ENCODE measurements at places on chromosomes 7 and 10. TPM values are rescaled to one million over a fixed set of nuclear protein-coding genes. Genes with fewer than 3 reads are reported as not detected.

DNA sequence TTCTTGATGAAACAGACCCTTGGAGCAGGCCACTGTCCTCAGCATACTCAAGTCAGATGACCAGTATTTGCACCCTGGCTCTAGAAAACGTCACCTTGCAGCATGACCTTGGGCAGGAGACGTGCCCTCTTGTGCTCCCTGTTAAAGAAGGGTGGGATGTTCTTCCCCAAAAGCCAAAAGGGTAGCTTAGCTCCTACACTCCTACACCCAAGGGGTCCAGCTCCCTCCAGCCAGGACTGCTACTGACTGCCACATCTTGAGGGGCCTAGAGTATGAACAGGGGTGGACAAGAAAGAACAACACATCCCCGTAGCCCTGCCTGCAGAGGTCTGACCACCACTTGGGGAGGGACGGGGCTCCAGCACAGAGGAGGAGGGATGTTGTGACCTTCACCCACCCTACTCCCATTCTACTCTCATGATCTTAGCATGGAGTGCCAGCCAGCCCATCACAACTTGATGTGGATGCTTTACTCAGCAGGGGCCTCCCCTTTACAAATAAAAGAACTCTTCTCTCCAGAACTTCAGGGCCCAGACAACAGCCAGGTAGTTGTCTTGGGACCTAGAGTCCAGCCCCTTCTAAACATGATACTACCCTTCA lies 165.3 kb upstream of the ZMIZ1 start:
- H3K4me1 ChIP-seq, result no peaks in the 10 kb centered on the region
- H3K27ac ChIP-seq, result no peak overlapping the region
- DNase-seq, result no peak
- no peak overlapping the region for H3K4me3 ChIP-seq
- no peaks in the 10 kb centered on the region for H3K36me3 ChIP-seq
- H3K27me3 ChIP-seq, result no peaks in the 10 kb centered on the region

The CELF2 gene
- total RNA-seq, result 28.7 TPM

The ARHGEF5 gene
- total RNA-seq, result 33.9 TPM

GRCh38 chr10:76297780-76298281 lies 866.4 kb downstream of the LRMDA start:
- H3K27ac ChIP-seq, result no peak overlapping the region
- no peaks in the 10 kb centered on the region for H3K4me1 ChIP-seq
- no peaks in the 10 kb centered on the region for H3K27me3 ChIP-seq
- no peak for DNase-seq

The NYAP1 gene
- 3.2 TPM for total RNA-seq

- DNase-seq, result no peak
- no peaks in the 10 kb centered on the region for H3K27me3 ChIP-seq
Observed at GRCh38 chr10:48491392-48492139, 113.3 kb downstream of the ARHGAP22 start.

- H3K36me3 ChIP-seq, result no peaks in the 10 kb centered on the region
- no peak for DNase-seq
- no peaks in the 10 kb centered on the region for H3K27me3 ChIP-seq
- no peaks in the 10 kb centered on the region for H3K4me1 ChIP-seq
- H3K4me3 ChIP-seq, result no peak overlapping the region
- H3K27ac ChIP-seq, result no peak overlapping the region
Observed at GRCh38 chr10:63537536-63537935, 16.3 kb downstream of the REEP3 start.

GRCh38 chr10:131310142-131310541 lies 1.4 kb downstream of the TCERG1L start:
- H3K36me3 ChIP-seq, result no peaks in the 10 kb centered on the region
- peaks cover 2% of the 10 kb centered on the region for H3K4me1 ChIP-seq
- DNase-seq, result no peak
- no peak overlapping the region for H3K27ac ChIP-seq

GRCh38 chr7:18495412-18496340 lies at the start of gene HDAC9:
Gene HDAC9, plus strand, starts transcription at chr7:18495749. Its CDS starts 554 bp downstream, at chr7:18496303.
- H3K4me3 ChIP-seq, result peak within 1 kb of the TSS; percentile 68
- DNase-seq, result peak; percentile 66
- no peaks in the 10 kb centered on the region for H3K27me3 ChIP-seq
- H3K4me1 ChIP-seq, result no peaks in the 10 kb centered on the region
- no peaks in the 10 kb centered on the region for H3K36me3 ChIP-seq
- H3K27ac ChIP-seq, result peak within 1 kb of the TSS; percentile 15

The MARVELD1 gene
- total RNA-seq, result 26.6 TPM

DNA sequence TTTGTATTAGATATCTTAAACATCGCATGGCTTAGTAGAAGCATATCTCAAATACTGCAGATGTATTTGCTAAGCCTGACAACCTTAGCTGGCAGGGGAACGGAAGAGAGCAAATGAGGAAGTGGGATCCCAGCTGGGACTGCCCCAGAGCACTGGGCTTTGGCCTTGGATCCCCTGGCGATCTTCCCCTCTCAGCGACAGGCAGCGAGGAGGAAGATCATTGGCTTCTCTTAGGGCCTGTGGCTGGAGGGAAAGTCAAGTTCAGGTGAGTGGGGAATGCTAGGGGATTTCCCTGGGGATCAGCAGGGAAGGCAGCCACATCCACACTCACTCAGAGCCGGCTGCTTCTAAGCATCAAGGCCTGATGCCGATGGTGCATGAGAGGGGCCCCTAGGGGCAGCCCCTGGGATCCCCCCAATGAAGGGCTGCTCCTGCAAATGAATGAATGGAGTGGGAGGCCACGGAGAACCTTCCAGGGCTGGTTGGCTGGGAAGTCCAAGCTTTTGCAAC lies 42.0 kb downstream of the LYZL2 start:
- H3K36me3 ChIP-seq, result no peaks in the 10 kb centered on the region
- H3K27me3 ChIP-seq, result no peaks in the 10 kb centered on the region
- H3K4me1 ChIP-seq, result no peaks in the 10 kb centered on the region

GRCh38 chr10:14661818-14662217 lies 112.9 kb downstream of the FAM107B start:
- H3K27ac ChIP-seq, result no peak overlapping the region
- no peaks in the 10 kb centered on the region for H3K36me3 ChIP-seq
- H3K4me3 ChIP-seq, result no peak overlapping the region
- DNase-seq, result no peak

The GPR85 gene
- total RNA-seq, result not detected

GRCh38 chr10:68560186-68560942 lies at the start of gene TET1:
Gene TET1, plus strand, starts transcription at chr10:68560337. Its CDS starts 12,002 bp downstream, at chr10:68572339.
- H3K27me3 ChIP-seq, result no peaks in the 10 kb centered on the region
- peak within 1 kb of the TSS; percentile 95 for H3K4me3 ChIP-seq
- peaks cover 4% of the 10 kb centered on the region for H3K4me1 ChIP-seq
- peaks cover 12% of the 10 kb centered on the region for H3K36me3 ChIP-seq
- peak; percentile 87 for DNase-seq
- H3K27ac ChIP-seq, result no peak within 1 kb of the TSS

DNA sequence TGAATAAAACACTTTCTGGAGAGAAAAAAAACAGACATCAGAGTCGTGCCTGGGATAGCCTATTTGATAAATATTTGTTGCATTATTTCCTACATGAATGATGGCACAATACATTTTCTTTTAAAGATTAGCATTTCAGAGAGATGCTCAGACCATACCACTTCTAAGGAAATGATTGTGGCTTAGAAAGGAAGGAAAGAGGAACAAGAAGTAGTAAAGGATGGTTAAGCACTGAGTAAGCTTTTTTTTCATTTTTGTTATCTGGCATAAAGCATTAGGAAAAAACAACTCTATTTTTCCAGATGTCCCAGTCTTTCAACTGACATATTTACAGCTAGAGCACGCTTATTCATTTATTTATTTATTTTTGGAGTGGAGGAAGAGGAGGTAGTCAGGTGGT lies 258.8 kb upstream of the TEX47 start:
- no peak overlapping the region for H3K4me3 ChIP-seq
- no peaks in the 10 kb centered on the region for H3K36me3 ChIP-seq
- no peaks in the 10 kb centered on the region for H3K27me3 ChIP-seq
- H3K4me1 ChIP-seq, result no peaks in the 10 kb centered on the region

GRCh38 chr7:121343302-121343701 lies 14.5 kb downstream of the WNT16 start:
- no peaks in the 10 kb centered on the region for H3K27me3 ChIP-seq
- H3K4me1 ChIP-seq, result no peaks in the 10 kb centered on the region
- H3K4me3 ChIP-seq, result no peak overlapping the region
- no peak for DNase-seq

DNA sequence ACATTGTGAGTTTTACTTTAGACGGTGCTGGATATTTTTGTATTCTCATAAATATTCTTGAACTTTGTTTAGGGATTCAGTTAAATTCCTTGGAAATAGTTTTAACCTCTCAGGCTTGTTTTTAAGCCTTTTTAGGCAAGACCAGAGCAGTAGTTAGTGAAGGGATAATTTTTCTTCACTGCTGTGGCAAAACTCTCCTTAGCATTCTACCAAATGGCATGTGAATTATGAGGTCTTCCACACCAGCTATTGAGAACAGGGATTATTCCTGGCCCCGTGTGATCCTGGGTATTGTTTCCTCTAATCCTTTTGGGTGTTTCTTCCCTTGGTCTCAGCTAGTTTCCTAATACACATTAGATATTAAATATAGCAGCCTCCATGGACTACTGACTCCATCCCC lies 46.2 kb downstream of the CCDC71L start:
- no peak overlapping the region for H3K27ac ChIP-seq
- no peaks in the 10 kb centered on the region for H3K36me3 ChIP-seq
- no peak for DNase-seq
- H3K4me1 ChIP-seq, result no peaks in the 10 kb centered on the region
- no peak overlapping the region for H3K4me3 ChIP-seq

The CPED1 gene
- total RNA-seq, result 0.13 TPM

The VAX1 gene
- not detected for total RNA-seq

GRCh38 chr10:87918254-87918859 lies 54.9 kb downstream of the PTEN start:
- peaks cover 13% of the 10 kb centered on the region for H3K36me3 ChIP-seq
- peaks cover 5% of the 10 kb centered on the region for H3K4me1 ChIP-seq
- no peak for DNase-seq
- no peaks in the 10 kb centered on the region for H3K27me3 ChIP-seq
- no peak overlapping the region for H3K27ac ChIP-seq
- no peak overlapping the region for H3K4me3 ChIP-seq

The CYP2C19 gene
- not detected for total RNA-seq

- DNase-seq, result no peak
- peaks cover 2% of the 10 kb centered on the region for H3K36me3 ChIP-seq
- H3K27me3 ChIP-seq, result no peaks in the 10 kb centered on the region
- H3K4me3 ChIP-seq, result no peak overlapping the region
Observed at GRCh38 chr10:1376384-1376945, 320.3 kb downstream of the WDR37 start.

The ZP3 gene
- total RNA-seq, result 1.3 TPM

DNA sequence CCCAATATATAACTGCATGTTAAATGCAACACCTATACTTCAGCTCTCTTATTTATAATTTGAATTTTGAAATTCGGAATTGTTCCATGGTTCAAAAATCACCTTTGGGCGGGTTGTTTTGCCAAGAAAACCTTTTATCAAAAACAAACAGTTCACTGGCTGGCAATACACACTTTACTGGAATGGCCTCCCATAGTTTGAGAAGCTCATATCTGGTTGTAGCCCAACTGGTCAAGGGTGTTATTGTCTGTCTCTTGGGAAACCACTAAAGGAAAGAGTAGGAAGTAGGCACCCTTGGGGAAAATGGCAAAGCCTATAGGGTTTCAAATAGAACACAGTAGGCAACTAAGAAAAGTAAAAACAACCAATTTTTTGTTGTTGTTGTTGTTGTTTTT lies 117.9 kb downstream of the HIPK2 start:
- H3K4me1 ChIP-seq, result peaks cover 10% of the 10 kb centered on the region
- H3K27me3 ChIP-seq, result no peaks in the 10 kb centered on the region
- no peak overlapping the region for H3K27ac ChIP-seq
- H3K4me3 ChIP-seq, result no peak overlapping the region
- no peak for DNase-seq
- H3K36me3 ChIP-seq, result no peaks in the 10 kb centered on the region

GRCh38 chr7:131300572-131301466 lies 26.9 kb upstream of the MKLN1 start:
- 0 out of 3 replicates have a peak overlapping the region, but pooled peaks have one; percentile 31 for H3K4me3 ChIP-seq
- no peaks in the 10 kb centered on the region for H3K4me1 ChIP-seq
- no peaks in the 10 kb centered on the region for H3K27me3 ChIP-seq
- no peak for DNase-seq
- 0 out of 2 replicates have a peak, but pooled peaks cover under 1% of the 10 kb centered on the region for H3K36me3 ChIP-seq

GRCh38 chr7:1210979-1211608 lies 21.6 kb upstream of the UNCX start:
- no peaks in the 10 kb centered on the region for H3K36me3 ChIP-seq
- no peak for DNase-seq
- no peak overlapping the region for H3K27ac ChIP-seq
- no peaks in the 10 kb centered on the region for H3K4me1 ChIP-seq
- no peak overlapping the region for H3K4me3 ChIP-seq
- no peaks in the 10 kb centered on the region for H3K27me3 ChIP-seq

DNA sequence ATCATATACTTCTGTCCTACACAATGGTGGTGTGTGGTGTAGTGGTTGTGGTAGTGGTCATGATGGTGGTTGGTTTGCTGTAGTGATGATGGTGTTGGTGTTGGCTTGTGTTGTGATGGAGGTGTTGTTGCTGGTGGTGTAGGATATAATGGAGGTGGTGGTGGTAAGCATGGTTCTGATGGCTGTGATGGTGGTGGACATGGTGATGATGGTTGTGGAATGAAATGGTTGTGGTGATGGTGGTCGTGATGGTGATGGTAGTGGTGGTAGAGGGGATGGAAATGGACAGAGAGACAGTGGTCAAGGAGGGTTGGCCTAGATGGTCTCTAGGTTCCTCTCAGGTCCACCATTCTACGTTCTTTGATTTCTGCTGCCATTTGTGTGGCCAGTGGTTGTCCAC lies 44.7 kb downstream of the FAM241B start:
- no peak overlapping the region for H3K4me3 ChIP-seq
- DNase-seq, result no peak
- no peaks in the 10 kb centered on the region for H3K4me1 ChIP-seq
- H3K27ac ChIP-seq, result no peak overlapping the region
- H3K36me3 ChIP-seq, result no peaks in the 10 kb centered on the region

The ODAD2 gene
- 2.8 TPM for total RNA-seq

The XRCC2 gene
- total RNA-seq, result 22.8 TPM

GRCh38 chr7:131221061-131221460 lies 106.6 kb upstream of the MKLN1 start:
- no peak overlapping the region for H3K4me3 ChIP-seq
- no peak overlapping the region for H3K27ac ChIP-seq
- DNase-seq, result no peak

- H3K36me3 ChIP-seq, result peaks cover 18% of the 10 kb centered on the region
- H3K4me3 ChIP-seq, result no peak overlapping the region
- H3K27ac ChIP-seq, result no peak overlapping the region
- no peaks in the 10 kb centered on the region for H3K27me3 ChIP-seq
- no peaks in the 10 kb centered on the region for H3K4me1 ChIP-seq
- no peak for DNase-seq
Observed at GRCh38 chr10:31625566-31625965, 303.1 kb downstream of the ARHGAP12 start.

GRCh38 chr10:130459011-130459410 lies 322.8 kb downstream of the GLRX3 start:
- H3K27me3 ChIP-seq, result no peaks in the 10 kb centered on the region
- no peaks in the 10 kb centered on the region for H3K4me1 ChIP-seq
- H3K4me3 ChIP-seq, result no peak overlapping the region
- no peak overlapping the region for H3K27ac ChIP-seq

Measured in H9 (cell line).